Stimulated activated CD4-positive, alpha-beta T cell treated with anti-CD3 and anti-CD28 coated beads, Interleukin-15, amount 100 ng/mL, for 48 hours (primary cell): ENCODE measurements at places on chromosomes 16 and 17.

- DNase-seq, result no peak
These were observed 21.7 kb downstream of the HEATR9 start for GRCh38 chr17:35847006-35847405.

- no peak for DNase-seq
These were observed 183.5 kb downstream of the XYLT1 start for GRCh38 chr16:17287166-17287800.

GRCh38 chr17:82128287-82128686 lies 30.3 kb upstream of the FASN start:
- DNase-seq, result no peak

- no peak for DNase-seq
These were observed 364 bp upstream of the CETP start for GRCh38 chr16:56961386-56961785.

- no peak for DNase-seq
These were observed 14.5 kb downstream of the ACACA start for GRCh38 chr17:37392024-37392590.
